ENCODE measurements at places on chromosomes 7 and 10.
A peak's percentile ranks its signal among the peaks of the same experiment; 100 is the strongest.

DNA sequence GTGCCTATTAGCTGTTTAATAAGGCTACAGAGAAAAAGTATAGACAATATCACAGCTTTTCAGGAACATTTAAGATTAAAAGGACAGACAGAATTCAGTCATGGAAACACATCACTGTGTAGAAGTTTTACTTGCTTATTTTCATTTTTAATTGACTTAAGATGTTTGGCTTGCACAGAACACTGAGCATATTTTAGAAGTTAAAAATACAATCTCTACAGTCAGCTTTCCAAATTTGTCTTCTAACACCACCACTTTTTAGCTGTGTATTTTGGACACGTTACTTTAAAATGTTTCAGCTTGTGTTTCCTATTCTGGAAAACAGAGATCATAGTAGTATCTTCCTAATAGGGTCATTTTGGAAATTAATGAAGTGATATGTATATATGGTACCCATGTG, 11.8 kb downstream of the CFAP69 start:
- no peak for DNase-seq

GRCh38 chr10:131166486-131166885, 145.0 kb downstream of the TCERG1L start:
- no peak for DNase-seq

GRCh38 chr10:121736315-121737130, 138.3 kb upstream of the FGFR2 start:
- peak; percentile 72 for DNase-seq

DNA sequence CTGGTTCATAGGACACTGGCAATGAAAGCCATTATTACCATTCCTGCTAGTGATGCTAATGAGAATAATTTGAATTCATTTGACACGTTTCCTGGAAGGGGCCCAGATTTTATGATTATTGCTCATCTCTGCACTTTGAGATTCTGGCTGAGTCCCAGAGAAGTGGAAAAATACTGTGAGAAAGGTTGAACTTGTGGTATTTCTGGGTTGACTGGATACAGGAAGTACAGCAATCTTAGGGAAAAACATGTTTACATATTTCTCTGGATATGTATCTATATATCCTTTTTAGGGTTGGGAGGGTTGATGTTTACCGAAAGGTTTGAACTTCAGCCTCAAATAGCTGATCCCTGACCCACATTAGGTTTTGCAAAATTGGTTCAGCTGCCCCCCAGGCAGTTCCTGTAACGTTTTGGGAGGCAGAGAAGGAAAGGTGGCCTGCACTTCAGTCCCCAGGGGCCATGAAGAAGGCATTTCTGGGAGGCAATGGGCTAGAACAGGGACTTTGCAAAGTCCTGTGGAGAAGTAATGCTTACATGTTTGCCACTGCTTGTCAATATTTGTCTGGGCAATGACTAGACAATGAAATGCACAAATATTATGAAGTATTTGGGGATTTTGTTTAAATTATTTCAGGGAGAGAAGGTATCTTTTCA, 253.7 kb upstream of the PITRM1 start:
- DNase-seq: peak; percentile 92

GRCh38 chr7:18693816-18694215, 198.3 kb downstream of the HDAC9 start:
- DNase-seq: peak; percentile 31

DNA sequence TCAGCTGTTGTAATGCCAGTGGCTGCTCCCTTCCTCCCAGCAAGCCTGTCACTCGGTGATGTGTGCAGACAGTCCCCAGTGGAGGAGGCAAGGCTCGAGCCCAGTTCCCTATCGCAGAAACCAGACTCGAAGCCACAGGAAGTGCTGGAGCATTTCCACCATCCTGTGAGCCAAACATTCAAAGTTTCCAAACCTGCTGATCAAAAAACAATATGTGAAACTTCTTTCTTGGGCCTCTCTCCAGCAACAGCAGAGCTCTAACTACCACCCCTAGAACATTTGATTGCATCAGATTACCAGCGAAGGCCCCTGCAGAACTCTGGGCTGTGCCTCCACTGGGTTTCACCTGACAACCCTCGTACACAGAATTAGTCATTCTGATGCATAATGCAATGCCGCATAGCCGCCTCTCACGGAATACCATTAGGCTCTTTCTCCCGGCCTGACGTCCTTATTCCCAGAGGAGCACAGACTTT, 94.0 kb downstream of the ELMO1 start:
- no peak for DNase-seq

- no peak for DNase-seq
These were observed 82.3 kb downstream of the FAM13C start for GRCh38 chr10:59279991-59280505.

Measured in amniotic epithelial cell (primary cell).